Common myeloid progenitor, CD34-positive (primary cell): ENCODE measurements at places on chromosomes 5 and 9.

DNA sequence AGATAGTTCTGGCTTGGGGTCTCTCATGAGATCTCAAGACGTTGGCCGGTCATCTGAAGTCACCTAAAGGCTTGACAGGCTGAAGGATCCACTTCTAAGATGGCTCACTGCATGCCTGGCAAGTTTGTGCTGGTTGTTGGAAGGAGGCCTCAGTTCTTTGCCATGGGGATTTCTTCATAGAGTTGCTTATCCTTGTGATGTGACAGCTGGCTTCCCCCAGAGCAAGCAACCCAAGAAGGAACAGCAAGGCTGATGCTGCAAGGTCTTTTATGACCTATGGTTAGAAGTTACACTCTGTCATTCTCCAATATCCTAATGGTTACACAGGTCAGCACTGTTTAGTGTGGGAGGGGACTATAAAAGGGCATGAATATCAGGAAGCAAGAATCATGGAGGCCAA is 20.7 kb upstream of the GRPEL2 start:
- no peak for DNase-seq

DNA sequence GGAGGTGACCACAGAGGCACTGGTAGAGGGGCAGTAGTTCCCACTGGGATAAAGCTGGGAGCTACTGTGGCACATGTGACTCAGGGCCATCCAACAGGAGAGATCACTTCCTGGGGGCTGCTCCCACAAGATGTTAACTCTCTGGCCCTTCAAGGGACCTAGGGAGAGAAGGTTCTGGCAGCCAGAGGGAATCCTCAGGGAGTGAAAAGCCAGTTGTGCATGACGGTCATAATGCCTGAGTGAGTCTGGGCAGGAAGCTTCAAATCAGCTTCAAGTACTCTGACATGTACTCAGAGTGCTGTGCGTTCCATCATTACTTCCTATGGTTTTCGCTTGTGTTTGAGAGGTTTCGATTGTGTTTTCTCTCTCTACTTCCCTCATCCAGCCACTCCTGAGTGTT is 388.5 kb downstream of the GABRG2 start:
- no peak for DNase-seq

GRCh38 chr5:34854459-34855174 is 15.7 kb downstream of the TTC23L start:
- DNase-seq, result no peak

DNA sequence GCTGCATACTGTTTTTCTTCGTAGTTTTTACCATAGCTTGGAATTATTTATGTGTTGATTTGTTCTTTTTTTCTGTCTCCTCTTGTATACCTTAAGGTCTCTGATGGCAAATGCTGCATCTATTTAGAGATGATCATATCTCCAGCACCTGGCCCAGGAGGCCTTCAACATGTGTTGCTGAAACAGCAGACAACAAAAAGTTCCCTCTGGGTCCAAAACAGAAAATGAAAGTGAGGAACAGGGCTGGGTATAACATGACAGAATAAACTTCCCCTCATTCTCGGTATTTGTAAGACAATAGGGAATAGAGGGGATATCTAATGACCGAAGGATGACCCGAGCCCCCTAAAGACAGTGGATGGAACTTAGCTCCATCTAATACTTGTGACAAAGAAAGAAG is 22.7 kb upstream of the PCSK1 start:
- no peak for DNase-seq

DNA sequence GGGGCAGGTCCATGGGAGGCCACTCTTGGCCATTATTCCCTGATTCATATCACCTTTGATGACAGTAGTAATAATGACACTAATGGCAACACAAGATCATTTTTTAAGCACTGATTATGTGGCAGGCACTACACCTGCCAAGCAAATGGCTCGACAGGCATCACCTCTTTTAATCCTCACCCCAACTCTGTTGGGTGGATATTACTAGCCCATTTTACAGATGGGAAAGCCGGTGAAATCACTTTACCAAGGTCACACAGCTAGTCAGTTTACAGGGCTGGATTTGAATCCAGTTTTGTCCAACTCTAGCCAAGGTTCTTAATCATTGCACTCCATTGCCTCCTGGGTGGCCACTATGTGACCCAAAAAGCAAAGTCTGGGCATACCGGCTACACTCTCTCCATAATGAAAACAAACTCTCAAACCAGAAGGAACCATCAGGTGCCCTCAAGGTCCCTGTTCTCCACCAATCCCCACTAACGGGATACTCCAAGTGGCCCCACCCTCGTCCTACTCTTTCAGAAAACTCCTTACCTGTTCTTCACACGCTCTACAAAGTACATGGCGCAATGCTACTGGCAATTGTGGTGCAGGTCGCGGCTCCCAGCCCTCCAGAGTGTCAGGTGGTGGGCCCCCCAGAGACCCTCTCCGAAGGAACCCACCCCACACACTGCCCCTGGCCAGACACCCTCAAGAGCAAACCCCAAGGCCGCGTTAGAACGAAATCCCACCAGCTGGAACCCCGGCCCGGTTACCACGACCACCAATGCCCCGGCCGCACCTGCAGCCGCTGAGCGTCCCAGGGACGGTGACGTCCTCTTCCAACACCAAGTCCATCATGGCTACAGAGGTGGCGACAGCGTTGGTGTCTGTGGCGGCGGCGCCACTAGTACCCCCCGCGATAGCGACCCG is 572 bp downstream of the CDK5RAP2 start:
- no peak for DNase-seq

GRCh38 chr5:34657988-34658387 is 1.9 kb downstream of the RAI14 start:
- DNase-seq, result no peak

DNA sequence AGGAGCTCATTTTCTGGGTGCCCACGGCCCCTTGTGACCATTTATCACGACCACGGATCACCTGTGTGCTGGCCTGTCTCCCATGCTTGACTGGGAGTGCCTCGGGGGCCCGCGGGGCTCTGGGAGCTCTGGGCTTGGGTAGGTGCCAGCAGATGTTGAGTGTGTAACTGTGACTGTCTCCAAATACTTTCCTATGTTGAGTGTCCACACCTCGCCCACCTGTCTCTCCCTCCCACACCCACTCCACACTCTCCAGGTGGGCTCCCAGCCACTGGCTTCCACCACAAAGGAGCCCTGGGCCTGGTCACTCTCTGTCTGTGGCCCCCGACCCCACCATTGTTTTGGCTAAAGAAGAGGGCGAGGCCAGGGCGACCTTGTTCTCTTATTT is 196.4 kb downstream of the CDK5RAP2 start:
- no peak for DNase-seq

- DNase-seq, result no peak
These were observed 8.5 kb downstream of the FUBP3 start for GRCh38 chr9:130587921-130588320.

- no peak for DNase-seq
These were observed 26.4 kb upstream of the RNF130 start for GRCh38 chr5:180097926-180098325.

GRCh38 chr9:134932606-134933005 is 14.9 kb upstream of the FCN1 start:
- no peak for DNase-seq
